ENCODE measurements at places on chromosomes 3 and 15.

- DNase-seq = no peak
Measured at GRCh38 chr15:42146551-42147430, 9.6 kb downstream of the PLA2G4F start.

- DNase-seq = no peak
Measured at GRCh38 chr15:40438712-40439111, 2.0 kb upstream of the BAHD1 start.

- DNase-seq = no peak
Measured at GRCh38 chr3:128081226-128081625, 29.0 kb downstream of the SEC61A1 start.

GRCh38 chr15:63338170-63338569 lies 43.5 kb downstream of the CA12 start:
- no peak for DNase-seq

DNA sequence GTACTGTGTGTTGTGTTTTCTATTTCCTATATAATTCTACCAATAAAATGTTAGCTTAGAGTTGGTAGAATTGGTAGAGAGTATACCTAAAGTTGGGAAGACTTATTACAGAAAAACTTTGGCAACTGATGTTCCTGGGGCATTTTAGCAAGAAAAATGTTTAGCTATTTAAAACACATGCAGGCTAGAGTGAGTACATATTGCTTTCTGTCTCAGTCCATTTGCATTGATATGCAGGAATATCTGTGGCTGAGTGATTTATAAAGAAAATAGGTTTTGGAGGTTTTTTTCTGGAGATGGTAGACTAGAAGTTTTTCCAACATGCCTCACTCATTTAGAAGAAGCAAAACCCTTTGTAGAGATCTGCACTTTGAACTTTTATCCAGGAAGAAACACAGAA lies 30.4 kb upstream of the OR5K1 start:
- DNase-seq = no peak

DNA sequence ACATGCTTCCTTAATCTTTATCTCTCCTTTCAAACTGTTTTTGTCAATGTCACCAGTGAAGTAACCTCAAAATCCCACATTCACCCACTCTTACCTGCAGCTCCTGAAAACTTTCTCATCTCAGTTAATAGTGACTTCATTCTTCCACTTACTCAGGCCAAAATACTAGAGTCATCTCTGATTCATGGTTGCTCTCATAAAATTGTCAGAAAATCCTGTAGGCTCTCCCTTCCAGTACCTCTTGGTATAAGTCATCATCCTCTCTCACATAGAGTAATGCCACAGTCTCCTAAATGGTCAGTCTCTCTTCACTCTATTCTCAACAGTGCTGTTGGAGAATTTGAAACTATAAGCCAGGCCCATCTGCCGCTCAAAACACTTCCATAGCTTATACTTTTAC lies 34.9 kb upstream of the POU1F1 start:
- no peak for DNase-seq
